Upper lobe of left lung (tissue), 6 donors: ENCODE measurements at places on chromosomes 6 and 20. TPM values are rescaled to one million over a fixed set of nuclear protein-coding genes. Genes with fewer than 3 reads are reported as not detected.

TCF21 gene
- 36.6 TPM for total RNA-seq

CNR1 gene
- 16.6 TPM for total RNA-seq

THBD gene
- total RNA-seq = 49.3 TPM

DNA sequence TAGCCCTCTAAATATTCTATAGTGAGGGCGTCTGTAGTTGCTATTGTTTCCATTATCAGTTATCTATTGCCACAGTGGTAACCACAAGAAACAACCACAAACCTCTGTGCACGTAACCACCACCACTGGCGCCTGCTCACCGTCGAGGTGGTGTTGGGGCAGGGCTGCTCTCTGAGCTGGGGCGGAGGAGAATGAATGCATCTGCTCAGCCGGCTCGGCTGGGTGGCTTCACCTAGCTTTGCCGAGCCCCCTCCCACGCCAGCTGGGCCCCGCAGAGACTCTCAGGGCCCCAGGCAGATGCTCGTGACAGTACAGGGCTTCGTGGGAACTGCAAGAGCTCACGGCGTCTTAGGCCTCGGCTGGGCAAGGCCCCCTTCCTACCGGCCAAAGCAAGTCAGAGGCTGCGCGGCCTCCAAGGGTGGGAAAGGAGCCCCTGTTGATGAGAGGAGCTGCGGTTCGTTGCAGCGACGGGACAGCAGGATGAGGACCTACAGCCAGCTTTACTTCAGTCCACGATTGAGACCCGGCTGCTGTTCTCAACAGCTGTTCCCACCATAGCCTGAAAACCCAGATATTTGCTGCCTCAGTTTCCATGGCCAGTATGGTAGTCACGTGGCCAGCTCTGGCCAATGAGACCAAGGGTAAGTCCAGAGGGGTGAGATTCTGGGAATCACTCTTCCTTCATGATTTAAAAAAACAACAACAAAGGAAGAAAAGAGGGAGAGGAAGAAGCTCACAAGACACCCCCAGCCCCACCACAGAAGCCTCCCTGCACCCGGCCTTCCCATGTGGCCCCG is 120.2 kb upstream of the AFDN start:
- no peaks in the 10 kb centered on the region for H3K36me3 ChIP-seq
- H3K4me3 ChIP-seq = no peak overlapping the region

DNA sequence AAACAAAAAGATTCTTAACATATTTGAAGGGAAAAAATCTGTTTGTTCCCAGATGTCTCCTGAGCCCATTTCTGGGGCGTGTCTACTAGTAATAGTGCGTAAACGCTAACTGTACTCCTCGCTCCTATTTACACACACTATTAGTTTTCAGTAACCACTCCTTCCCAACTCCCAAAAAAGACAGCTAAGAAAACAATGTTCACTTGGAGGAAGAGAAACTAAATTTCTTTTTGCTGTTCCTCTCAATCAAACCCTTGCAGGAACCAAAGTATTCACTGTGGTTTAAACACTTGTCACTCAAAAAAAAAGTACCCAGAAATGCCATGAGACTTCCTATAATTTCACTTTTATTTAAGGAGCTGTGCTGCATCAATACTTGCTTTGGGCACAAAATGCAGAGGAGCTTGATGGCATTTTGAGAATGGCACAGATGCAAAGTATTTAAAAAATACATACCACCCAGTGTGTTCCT is 118.2 kb downstream of the BACH2 start:
- H3K4me3 ChIP-seq = no peak overlapping the region
- H3K4me1 ChIP-seq = peaks cover 18% of the 10 kb centered on the region
- no peaks in the 10 kb centered on the region for H3K27me3 ChIP-seq
- DNase-seq = no peak

DNA sequence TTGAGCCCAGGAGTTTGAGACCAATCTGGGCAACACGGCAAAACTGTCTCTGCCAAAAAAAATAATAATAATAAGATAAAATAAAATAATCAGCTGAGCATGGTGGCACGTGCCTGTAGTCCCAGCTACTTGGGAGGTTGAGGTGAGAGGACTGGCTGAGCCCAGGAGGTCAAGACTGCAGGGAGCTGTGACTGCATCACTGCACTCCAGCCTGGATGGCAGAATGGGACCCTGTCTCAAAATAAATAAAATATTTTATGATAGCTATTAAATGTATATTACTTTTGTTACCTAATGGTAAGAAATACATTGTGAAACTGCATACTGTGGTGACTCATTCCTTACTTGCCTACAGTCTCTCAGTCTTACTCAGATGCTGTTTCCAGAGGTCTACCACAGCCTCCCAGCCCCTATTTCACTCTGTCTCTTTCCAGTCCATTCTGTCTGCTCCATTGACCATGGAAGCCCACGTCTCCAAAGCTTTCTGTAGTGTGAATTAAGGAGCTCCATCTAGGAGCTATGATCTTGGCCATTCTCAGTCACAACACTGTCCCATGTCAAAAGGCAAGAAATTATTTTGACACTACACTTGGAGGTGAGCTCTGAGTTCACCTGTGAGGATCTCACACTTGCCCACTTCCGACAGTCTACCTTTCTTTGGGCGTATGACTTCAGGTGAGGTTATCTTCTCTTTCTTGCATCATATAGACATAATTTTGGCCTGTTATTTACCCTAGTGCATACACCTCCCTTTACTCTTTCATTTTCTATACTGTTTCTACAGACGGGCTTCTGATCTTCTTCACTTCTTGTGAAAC is 22.4 kb upstream of the SNX9 start:
- no peaks in the 10 kb centered on the region for H3K4me1 ChIP-seq
- H3K4me3 ChIP-seq = no peak overlapping the region
- no peaks in the 10 kb centered on the region for H3K36me3 ChIP-seq
- no peaks in the 10 kb centered on the region for H3K27me3 ChIP-seq
- no peak overlapping the region for H3K27ac ChIP-seq

GRCh38 chr6:79574630-79575225 is 37.5 kb upstream of the LCA5 start:
- no peaks in the 10 kb centered on the region for H3K27me3 ChIP-seq
- DNase-seq = no peak
- H3K4me1 ChIP-seq = no peaks in the 10 kb centered on the region
- no peak overlapping the region for H3K4me3 ChIP-seq
- H3K27ac ChIP-seq = no peak overlapping the region

DNA sequence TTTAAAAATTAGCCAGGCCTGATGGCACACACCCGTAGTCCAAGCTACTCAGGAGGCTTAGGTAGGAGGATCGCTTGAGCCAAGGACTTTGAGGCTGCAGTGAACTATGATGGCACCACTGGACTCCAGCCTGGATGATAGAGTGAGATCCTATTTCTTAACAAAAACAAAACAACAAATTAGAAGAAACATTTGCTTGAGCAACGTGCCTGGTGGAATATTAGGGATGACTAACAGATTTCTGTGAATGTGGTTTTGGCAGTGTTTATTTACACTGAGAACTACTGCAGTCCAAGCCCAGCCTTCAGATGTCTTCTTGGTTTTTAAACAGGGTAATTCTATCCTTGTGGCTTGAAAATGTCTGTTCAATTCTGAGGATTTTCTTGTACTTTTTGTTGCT is 9.2 kb downstream of the PPP1R3G start:
- H3K27ac ChIP-seq = no peak overlapping the region
- no peaks in the 10 kb centered on the region for H3K36me3 ChIP-seq
- no peak overlapping the region for H3K4me3 ChIP-seq
- no peaks in the 10 kb centered on the region for H3K27me3 ChIP-seq
- H3K4me1 ChIP-seq = peaks cover 4% of the 10 kb centered on the region

GRCh38 chr20:20267685-20268370 is 100.1 kb upstream of the INSM1 start:
- no peak overlapping the region for H3K4me3 ChIP-seq
- H3K27ac ChIP-seq = no peak overlapping the region
- H3K4me1 ChIP-seq = no peaks in the 10 kb centered on the region
- no peak for DNase-seq
- no peaks in the 10 kb centered on the region for H3K36me3 ChIP-seq

DNA sequence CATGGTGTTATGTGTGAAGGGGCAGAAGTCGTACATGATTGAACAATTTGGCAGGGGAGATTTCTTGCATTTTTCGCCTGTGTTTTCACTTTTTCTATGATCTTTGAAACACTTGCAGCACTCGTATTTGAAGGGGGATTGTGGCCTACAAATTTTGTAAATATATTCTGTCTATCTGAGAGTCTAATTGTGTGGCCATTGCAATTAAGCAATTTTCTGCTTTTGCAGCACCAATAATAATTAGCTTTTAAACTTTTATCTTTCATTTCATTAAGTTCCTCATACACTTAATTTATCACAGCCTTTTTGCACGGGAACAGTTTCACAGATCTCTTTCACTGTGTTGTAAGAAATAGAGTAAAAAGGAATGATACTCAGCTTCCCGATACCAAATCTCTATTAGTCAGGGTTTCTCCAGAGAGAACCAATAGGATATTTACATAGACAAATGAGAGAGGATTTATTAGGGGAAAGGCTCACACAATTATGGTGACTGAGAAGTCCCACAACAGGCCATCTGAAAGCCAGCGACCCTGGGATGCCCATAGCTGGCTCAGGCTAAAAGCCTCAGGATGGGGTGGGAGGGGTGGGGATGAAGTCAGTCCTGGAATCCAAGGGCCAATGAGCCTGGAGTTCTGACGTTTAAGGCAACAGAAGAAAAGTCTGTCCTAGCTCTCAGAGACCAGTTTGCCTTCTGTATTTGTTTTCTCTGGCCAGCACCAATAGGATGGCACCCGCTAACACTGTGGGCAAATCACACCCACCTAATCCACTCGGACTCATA is 58.3 kb downstream of the KIF6 start:
- no peak overlapping the region for H3K4me3 ChIP-seq
- H3K36me3 ChIP-seq = no peaks in the 10 kb centered on the region
- DNase-seq = no peak
- H3K27me3 ChIP-seq = no peaks in the 10 kb centered on the region
- H3K4me1 ChIP-seq = no peaks in the 10 kb centered on the region

DNA sequence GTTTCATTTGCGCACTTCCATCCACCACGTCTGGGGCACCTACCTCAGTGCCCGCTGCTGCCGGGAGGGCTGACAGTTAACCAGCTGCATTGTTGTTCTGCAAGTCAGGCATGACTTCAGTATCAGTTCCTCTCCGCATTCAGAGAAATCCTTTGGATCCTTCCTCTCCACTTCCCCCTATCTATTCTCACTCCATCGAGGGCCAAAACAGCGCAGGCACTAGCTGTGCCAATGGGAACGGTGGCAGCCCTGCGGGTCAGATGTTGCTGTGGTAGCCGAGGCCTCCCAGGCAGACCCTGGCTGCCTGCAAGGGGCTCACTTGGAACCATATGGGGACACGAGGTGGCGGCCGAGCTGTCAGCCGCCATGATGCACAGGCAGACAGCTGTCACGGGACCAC is 64.2 kb upstream of the INSM1 start:
- H3K4me3 ChIP-seq = no peak overlapping the region
- no peak overlapping the region for H3K27ac ChIP-seq
- DNase-seq = no peak
- H3K36me3 ChIP-seq = no peaks in the 10 kb centered on the region
- H3K27me3 ChIP-seq = no peaks in the 10 kb centered on the region

DNA sequence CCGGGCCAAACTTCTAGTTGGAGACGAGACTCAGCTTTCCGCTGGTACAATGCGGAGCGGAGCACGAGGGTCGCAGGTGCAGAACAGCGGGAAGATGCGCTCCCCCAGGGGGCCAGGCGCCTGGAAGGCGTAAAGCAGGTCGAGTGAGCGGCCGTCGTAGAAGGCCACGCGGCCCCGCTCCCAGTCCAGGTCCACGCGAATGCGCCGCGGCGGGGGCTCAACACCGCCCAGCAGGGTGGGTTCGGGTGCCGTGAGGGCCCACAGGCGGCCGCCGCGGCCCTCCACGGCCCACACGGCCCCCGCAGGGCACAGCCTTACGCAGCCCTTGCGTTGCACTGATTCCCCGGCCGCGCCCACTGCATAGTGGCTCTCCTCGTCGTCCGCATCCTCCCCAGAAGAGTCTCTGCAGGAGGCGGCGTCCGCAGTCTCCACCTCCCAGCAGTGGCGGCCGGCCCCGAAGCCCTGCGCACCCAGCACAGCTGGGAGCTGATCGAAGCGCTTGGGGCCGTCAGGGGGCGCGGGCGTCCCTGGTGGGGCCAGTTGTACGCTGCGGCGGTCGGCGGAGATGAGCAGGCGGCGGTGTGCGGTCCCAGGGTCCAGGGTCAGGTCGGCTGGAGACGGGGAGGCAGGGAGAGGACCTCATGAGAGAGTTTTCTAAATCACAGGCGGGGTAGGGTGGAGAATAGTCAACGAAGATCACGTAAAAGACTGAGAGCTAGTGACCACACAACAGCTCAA is 4.3 kb downstream of the PPP1R11 start:
- H3K4me1 ChIP-seq = peaks cover 27% of the 10 kb centered on the region
- H3K36me3 ChIP-seq = peaks cover 21% of the 10 kb centered on the region
- peak; percentile 85 for DNase-seq
- no peak overlapping the region for H3K27ac ChIP-seq

DNA sequence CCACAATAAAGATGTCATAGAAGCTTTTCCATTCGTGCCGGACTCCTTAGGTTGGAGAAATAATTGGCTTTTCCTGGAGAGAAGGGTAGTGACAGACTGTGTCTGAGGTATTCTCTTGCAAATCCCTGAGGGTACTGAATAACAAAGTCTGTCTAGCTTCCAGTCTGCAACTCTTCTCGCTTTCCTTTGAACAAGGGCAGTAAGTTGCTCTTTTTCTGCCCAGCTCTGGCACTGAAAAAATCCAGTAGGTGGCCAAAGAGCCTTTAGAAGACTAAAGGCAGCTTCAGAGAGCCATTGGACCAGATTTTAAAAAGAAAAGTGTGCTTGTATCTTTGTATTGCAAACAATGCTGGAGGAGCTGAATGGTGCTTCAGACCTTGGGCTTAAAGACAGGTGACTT is 20.7 kb upstream of the RREB1 start:
- H3K27me3 ChIP-seq = no peaks in the 10 kb centered on the region
- no peak for DNase-seq
- peak overlapping the region; percentile 43 for H3K4me3 ChIP-seq
- peaks cover 12% of the 10 kb centered on the region for H3K4me1 ChIP-seq
- peak overlapping the region; percentile 74 for H3K27ac ChIP-seq

DNA sequence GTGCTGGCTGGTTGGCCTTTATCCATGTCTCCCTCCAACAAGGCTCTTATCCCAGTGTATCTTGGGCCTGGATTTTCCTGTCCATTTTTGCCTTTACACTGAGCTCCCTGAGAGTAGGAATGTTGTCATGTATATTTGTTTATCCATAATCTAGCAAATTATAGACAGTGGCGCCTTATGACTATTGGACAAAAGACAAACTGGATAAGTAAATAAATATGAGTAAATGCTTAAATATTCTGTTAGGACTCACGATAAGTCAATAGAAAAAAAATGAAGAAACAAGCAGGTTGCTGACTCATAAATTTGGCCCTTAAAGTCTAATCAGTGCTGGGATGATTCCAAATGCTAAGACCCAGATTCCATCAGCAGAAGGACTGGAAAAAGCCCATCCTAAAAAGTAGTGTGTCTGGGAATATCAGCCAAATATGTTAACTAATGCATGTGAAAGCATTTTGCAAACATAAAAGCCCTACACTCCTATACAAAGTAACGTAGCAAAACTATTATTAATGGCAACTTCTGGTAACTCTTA is 55.0 kb upstream of the PCSK2 start:
- no peaks in the 10 kb centered on the region for H3K36me3 ChIP-seq
- no peaks in the 10 kb centered on the region for H3K4me1 ChIP-seq
- no peaks in the 10 kb centered on the region for H3K27me3 ChIP-seq
- no peak overlapping the region for H3K4me3 ChIP-seq

DNA sequence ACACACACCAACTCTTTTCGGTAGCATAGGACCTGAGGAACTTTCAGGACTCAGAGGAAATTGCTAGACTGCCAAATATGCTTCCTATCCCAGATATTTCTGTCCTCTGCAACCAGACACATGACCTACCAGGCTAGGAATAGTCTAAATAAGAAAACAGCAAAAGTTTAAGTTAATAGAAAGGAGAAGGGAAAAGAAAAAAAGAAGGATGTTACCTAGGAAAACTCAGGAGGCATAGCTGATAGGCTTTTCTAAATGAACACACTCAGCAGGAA is 74.6 kb downstream of the MAP3K5 start:
- H3K27ac ChIP-seq = no peak overlapping the region
- H3K4me3 ChIP-seq = no peak overlapping the region
- no peaks in the 10 kb centered on the region for H3K27me3 ChIP-seq
- peaks cover 27% of the 10 kb centered on the region for H3K4me1 ChIP-seq
- no peak for DNase-seq
